ENCODE measurements at places on chromosomes 6 and 20. TPM values are rescaled to one million over a fixed set of nuclear protein-coding genes. Genes with fewer than 3 reads are reported as not detected.

GRCh38 chr6:33860706-33861474, 57.1 kb upstream of the MLN start:
- peak; percentile 30 for DNase-seq

DNA sequence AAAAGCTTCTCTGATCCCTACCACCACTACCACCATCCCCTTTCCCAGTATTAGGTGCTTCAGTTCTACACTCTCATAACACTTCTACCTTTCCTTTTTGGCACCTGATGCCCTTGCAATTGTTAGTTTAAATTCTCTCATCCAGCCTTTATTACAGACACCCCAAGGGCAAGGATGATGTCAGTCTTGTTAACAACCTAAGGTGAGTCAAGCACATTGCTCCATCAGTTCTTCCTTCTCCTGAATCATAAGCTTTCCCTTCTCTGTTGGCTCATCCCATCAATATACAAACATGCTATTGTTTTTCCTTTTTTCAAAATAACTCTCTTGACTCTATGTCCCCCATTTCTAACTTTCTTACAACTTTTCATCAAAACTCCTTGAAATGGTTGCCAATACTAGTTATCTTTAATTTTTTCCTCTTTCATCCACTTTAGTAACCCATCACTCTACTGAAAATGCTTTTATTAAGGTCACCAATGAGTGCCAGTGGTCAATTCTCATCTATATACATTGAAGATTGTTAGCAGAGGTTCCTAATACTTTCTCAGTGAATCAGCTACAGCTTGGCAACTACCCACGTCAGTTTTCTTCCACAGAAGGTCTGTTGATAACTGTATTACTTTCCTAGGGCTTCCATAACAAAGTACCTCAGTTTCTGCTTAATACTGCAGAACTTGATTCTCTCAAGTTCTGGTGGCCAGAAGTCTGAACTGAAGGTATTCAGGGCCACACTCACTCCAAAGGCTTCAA, 97.1 kb upstream of the FLRT3 start:
- DNase-seq, result no peak

DNA sequence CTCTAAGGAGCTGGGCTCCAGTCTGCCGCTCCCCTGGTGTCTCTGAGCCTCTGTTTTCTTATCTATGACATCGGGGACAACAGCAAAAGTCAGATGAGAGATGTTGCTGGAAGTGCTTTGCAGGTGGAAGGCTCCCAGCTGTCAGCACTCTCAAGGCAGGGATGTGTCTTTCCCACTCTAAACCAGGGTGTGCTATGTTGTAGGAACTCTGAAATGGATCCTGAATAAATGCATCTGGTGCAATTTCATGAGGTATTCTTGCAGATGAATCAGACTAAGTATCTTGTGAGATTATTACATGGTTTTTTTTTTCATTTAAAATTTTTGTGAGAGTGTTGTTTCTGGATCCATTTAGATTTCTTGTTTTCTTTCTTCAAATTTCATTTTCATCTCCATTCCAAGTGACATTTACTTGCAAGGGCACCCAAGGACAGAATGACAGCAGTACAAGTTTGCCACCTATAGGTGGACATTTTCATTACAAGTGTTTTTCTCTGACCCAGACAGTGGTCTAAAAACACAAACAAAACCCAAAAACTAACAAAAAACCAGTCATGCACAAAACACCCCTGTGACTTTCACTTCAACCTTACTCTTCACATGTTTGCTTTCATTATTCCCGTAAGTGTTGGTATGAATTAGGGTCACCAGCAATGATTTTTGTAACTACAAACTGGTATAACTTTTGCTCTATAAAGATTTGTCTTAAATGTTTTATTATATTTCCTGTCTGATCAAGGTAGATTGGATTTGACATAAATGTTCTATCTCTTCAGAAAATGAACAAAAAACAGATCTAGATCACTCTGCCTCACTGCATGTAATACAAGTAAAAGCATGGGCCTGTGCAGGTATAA, 14.7 kb upstream of the SIM1 start:
- no peak for DNase-seq

GRCh38 chr6:154602708-154603107, 92.2 kb upstream of the CNKSR3 start:
- no peak for DNase-seq

DNA sequence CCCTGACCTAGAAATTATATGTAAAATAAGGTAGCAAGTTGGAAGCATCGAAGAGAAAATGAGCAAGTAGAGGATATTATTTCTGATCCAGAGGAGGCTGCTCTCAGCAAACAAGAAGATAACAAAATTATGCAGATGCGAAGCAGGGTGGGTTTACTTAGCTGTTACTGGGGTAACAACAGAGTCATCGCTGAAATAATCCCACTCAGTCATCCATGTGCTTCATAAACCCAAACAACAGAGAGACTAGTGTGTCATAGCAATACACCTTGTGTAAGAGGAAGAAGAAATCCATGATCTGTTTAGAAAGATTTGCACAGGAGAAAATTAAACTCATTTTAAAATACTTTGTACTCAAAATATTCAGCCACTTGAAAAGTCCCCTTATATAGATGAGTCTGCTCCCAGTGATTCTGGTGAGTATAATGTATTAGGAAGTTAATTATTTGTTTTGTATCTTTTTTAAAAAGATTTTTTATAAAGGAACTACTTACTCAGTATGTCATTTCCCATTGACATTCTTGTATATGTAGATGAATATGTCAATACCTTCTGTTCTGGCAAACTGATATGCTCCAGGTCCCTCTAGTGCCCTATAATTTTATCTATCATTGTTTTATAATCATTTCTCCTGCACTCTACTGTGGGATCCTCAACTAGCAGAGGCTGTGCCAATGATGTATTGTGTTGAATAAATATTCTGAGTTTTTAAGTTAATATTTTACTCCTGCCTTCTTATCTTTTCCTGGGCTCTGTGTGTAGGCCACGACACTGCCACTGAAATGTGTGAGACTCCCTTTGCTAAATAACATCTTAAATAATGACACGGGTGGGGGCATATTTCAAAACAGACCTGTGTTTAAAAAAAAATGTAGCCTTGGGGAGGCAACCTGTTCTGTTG, 8.6 kb upstream of the HIVEP2 start:
- no peak for DNase-seq

DNA sequence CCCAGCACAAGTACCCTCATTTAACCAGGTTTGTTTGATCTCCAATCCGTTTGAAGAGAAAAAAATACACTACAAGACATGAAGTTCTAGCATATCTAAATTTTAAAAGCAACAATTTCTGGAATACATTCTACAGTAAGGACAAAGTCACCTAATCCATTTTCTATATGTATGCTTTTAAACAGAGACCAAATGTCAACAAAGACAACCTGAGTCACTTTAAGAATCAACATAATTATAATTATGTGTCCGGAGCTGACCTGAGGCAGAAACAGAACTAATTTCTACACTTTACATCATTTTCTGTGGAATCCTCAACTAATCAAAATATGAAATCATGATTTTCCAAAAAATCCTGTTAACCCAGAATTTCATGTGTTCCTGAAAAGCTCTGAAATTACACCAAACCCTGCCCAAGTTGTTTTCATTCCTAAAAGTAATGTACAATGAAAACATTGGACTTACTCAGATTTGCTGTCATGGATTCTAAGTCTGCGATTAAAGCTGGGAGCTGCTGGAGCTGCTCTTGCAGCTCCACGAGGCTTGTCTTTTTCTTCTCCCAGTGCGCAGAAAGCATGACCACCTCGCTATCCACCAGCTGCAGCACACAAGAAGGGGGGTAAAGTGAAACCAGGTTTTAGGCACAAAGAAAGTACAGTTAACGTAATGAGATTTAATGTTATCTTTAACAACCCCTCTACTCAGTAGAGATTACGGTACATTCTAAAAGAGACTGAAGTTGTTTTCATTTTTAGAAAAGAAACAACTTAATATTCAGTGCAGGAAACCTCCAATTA, 35.8 kb downstream of the DTNBP1 start:
- no peak for DNase-seq

DNA sequence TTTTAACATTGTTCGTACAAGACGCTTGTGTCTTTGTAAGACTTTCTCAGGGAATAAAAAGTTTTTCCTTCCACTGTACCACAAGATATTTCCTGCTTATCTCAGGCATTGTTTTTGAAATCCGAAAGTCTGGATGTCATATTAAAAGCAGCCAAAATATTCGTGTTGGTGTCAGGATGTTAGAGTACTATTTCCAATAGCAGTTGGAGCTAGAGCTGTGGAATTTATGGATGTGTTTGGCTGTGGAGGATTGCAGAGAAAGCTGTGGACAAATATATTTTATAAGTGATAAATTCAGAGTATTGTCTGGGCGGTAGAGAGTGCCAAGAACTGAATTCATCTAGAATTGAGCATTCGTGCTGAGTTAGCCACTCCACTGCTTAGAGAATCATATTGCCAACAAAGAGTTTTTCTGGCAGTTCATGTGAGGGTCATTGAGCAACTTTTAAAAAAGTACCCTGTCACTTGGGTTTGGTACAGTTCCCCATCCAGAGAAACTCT, 57.7 kb downstream of the ZDHHC14 start:
- no peak for DNase-seq

DNA sequence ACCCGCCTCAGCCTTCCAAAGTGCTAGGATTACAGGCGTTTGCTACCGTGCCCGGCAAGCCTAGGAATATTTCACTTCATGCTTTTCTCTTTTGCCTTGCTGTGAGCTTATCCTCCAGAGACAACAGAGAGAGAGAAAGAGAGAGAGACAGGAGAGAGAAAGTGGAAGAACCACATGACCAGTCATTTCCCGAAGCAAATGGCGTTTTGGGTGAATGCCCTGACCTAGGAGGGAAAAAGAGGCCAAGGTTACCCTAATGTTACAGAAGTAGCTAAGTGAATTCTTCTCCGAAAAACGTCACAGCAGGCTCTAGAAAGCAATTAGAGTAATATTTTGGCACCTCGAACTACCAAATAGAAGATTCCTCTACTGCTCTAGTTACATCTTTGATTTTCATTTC, 9.1 kb downstream of the SGK1 start:
- DNase-seq, result no peak

DNA sequence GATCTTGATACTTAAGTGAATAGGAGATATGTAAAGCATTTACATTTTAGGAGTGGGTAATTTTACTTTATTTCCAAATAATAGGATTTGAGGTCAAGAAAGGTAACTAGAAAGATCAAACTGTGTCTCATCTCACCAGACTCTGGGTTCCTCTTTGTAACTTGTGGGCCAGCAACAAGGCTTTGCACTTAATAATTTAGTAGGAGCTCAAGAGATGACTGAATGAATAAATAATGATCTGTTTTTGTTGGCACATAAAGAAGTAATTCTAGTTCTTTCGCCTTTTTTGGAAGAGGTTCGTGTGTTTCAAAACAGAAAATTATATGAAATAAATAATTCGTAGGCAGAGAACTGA, 67.4 kb upstream of the FABP7 start:
- no peak for DNase-seq

DNA sequence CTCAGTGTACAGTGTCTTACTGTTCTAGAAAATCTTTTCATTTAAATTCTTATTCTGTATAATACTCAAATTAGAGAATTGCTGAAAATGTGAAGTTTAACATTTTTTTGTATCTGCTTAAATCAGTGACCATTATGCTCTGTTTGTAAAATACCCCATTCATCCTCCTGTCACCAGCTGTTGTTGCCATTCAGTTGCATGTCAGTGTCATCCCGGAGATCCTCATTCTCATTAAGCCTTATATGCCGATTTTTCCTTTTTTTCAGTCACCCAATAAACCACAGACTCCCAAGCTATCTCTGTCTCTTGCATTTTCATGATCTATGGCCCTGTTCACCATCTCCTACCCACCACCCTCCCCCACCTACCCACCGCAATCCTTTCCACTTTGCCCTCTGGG, 20.4 kb downstream of the GTF2H5 start:
- DNase-seq, result no peak

DNA sequence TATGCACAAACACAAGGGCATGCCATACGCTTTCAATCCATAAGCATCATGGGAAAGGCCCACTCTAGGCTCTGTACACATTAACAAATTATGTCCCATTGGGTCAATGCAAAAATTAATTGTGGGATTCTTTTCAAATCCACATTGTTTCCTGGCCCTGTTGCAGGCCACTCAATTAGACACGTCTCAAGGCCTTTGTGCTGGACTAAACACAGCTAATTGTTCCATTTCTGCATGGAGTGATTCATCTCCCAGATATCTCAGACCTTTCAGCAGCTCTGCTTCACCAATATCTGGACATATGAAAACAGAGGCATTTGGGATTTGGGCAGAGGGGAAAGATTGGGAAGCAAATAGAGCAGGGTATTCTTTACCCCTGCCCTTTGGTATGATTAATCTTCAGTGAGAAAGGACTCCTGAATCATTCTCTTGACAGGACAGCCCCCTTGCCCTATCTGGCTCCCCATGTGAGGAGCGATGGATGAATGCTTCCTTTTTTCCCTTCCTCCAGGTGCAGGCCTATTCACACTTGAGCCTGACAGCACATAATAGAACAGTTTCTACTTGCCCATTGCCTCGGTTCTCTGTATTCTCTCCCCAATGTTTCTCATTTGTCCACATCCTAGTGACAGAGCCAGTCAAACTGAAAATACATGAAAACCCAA, 547.6 kb downstream of the HAO1 start:
- no peak for DNase-seq

GRCh38 chr6:5188646-5189045, 72.1 kb downstream of the LYRM4 start:
- DNase-seq, result no peak

The RIPOR2 gene
- total RNA-seq, result 1.1 TPM

The PSMB9 gene
- not detected for total RNA-seq

The ULBP1 gene
- 24.8 TPM for total RNA-seq

The FLRT3 gene
- total RNA-seq, result 6.3 TPM

Measured in endothelial cell (in vitro differentiated cells).